ENCODE measurements at places on chromosomes 2 and 18. TPM values are rescaled to one million over a fixed set of nuclear protein-coding genes. Genes with fewer than 3 reads are reported as not detected.

LGALSL gene
- total RNA-seq: 10.0 TPM

XRCC5 gene
- 282 TPM for total RNA-seq

ANO7 gene
- total RNA-seq: 1.4 TPM

PROKR1 gene
- not detected for total RNA-seq

TMEM178A gene
- total RNA-seq: 2.9 TPM

ARHGAP28 gene
- total RNA-seq: 16.0 TPM

IER3IP1 gene
- 13.5 TPM for total RNA-seq

CTLA4 gene
- total RNA-seq: 0.44 TPM
